ENCODE measurements at places on chromosomes 5 and 9.

DNA sequence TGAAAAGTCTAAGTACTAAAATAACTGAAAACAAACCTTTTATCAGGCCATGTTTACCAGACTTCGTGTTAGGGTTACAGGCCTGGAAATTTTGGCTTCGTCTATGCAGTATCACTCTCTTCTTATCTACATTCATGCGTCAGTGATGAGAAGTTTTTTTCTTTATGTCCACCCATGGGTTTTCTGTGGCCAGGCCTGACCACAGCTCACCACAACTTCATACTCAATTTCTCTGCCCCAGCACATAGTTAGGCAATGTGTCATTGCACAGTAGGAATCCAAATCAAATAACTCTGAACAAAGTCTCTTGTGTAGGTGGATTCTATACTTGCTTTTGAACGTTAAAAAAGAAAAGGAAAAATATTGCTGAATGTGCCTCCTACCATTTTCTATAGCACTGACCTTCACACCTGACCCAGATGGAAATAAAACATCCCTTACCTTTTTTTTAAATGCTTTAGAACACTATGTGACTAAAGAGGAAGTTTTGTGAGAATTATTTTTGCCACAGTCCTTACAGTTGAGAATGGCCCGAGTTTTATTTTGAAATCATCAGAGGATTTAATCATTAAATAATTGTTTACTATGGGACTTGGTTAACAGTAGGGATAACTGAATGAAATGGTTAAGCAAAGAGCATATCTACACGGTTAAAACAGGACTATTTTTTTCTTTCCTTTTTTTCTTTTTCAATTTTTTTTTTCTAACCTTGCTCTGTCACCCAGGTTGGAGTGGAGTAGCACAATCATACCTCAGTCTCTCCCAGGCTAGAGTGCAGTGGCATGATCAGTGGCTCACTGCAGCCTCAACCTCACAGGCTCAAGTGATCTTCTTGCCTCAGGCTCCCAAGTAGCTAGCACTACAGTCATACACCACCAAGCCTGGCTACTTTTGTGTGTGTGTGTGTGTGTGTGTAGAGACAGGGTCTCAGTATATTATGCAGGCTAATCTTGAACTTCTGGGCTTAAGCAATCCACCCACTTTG lies 1247.0 kb upstream of the ACO1 start:
- peak; percentile 76 for DNase-seq

DNA sequence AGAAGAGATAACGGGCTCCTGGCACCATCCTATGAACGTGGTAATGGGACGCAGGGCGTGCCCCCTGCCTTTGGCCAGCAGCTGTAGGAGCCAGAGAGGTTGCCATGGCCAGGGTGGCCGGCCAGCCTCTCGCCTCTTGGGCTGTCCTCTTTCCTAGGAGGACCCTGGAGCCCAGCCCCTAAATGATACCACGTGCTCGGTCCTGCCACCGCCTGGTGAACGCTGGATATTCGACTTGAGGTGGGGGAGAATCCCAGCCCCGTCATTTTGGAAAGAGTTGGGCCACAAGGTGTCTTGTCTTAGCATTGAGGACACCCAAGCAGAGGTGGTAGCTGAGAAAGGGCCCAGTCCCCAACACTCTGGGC lies 391 bp upstream of the NRG2 start:
- DNase-seq = no peak

DNA sequence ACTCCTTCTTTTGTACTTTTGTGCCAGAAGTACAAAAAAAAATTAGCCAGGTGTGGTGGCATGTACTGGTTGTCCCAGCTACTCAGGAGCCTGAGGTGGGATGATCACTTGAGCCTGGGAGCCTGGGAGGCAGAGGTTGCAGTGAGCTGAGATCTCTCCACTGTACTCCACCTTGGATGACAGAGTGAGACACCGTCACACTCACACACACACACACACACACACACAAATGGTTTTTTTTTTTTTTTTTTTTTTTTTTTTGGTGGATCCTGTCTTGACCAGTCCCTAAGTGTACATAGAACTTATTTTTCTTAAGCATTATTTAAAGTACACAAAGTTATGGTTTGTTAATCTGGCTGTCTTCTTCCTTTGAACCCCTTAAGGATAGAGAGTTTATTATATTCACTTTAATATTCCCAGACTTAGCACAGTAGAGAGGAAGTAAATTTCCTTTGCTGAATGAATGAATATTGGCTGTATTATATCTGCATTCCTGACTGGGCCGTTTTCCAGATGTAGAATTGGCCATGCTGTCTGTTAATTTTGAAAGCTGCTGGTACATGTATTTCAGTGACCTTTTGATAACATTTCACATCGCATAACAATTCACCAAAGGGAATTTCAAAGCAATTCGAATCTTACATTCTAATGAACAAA lies 429.0 kb upstream of the ZNF608 start:
- no peak for DNase-seq

DNA sequence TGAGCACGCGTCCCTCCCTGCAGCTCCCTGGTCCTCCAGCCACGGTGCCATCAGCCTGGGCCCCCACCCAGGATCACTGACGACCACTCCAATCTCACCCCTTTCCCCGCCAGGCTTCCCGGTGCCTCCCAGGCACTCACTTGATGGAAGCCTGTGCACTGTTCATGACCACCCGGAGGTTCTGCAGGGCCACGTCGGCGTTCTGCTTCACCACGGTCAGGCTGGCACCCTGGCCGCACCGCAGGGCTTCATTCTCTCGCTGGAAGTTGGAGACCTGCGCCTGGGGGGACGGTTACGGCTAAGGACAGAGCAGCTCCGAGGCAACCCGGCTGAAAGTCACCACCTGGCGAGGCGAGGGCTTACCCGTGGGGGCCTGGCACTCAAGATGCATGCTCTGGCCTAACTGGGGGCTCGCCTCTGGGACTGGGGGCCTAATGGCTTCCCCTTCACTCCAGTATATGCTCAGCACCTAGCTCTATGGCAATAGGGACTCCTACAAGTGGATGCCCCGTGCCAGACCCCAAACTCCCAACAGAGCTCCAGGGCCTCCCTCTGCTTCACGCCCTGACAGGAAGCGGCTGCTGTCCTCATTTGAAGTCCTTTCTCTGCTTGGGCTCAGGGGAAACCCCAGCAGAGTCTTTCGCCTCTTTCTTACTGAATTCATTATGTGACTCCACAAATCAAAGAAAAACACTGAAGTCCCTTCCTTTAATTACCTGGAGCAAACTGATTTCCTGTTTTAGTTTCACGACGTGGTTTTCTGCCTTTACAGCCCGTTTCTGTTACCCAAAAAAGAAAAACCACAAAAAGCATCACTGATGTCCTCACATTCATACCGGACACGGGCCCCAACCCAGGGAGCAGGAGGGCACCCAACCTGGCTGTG lies 4.2 kb upstream of the SNAPC4 start:
- no peak for DNase-seq

GRCh38 chr5:156199045-156199444 lies 127.9 kb upstream of the SGCD start:
- DNase-seq = no peak

DNA sequence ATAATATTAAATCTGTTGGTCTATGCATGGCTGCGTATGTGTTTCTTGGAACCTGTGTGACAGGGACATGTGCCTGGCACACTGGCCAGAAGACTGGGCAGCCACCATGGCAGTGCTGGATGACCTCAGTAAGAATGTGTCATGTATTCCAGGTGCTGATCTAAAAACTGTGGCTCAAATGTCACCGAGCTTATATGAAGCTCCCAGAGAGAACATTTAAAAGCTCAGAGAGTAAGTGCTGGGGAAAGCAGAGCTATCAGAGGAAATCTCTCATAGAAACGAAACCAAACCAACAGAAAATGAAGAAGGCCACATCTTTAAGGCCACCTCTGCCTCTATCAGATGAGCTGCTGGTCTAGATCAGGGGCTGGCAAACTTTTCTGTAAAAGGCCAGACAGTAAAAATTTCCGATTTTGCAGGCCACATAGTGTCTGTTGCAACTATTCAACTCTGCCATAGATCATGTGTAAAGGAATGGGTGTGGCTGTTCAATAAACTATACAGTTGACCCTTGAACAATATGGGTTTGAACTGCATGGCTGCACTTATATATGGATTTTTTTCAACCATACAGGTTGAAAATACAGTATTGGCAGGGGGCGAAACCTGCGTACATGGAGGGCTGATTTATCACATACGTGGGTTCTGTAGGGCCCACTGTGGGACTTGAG lies 31.8 kb downstream of the TSTD2 start:
- no peak for DNase-seq

- no peak for DNase-seq
Observed at GRCh38 chr9:82600536-82601292, 462.2 kb downstream of the RASEF start.

DNA sequence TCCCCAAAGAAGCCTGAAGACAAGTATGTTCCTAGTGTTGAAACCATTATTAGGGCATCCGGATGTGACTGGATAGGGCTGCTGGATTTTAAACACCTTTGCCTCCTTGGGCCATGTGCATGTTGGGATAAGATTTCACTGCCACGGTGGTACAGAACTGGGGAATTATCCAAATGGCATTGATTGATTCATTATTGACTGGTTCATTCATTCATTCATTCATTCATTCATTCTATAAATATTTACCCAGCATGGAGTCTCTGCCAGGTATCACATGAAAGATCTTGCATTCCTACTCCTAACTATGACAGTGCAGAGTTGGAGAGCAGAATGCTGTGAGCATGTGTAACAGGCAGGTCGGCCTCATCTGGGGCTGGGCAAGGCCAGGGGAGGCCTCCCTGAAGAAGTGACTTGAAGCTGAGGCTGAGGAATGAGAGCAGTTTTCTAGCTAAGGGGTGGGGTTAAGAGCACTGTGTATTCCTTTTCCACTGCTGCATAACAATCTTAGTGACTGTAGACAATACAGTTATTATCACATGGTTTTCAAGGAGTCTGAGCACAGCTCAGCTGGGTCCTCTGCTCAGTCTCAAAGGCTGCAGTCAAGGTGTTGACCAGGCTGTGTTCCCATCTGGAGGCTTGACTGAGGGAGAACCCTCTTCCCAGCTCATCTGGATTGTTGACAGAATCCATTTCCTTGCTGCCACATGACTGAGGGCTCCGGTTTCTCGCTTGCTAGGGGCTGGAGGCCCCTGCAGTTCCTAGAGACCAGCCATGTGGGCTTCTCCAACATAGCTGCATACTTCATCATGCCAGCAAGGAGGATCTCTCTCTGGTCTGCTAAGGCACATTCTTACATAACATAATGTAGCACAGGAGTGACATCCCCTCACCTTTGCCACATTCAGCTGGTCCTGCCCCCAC lies 35.7 kb downstream of the AK8 start:
- no peak for DNase-seq

- peak; percentile 75 for DNase-seq
Observed at GRCh38 chr5:138900281-138900965, 25.3 kb upstream of the LRRTM2 start.

- no peak for DNase-seq
Observed at GRCh38 chr5:117082977-117083376, 508.4 kb upstream of the SEMA6A start.

GRCh38 chr9:130779153-130779855 lies 55.8 kb upstream of the ABL1 start:
- peak; percentile 81 for DNase-seq

DNA sequence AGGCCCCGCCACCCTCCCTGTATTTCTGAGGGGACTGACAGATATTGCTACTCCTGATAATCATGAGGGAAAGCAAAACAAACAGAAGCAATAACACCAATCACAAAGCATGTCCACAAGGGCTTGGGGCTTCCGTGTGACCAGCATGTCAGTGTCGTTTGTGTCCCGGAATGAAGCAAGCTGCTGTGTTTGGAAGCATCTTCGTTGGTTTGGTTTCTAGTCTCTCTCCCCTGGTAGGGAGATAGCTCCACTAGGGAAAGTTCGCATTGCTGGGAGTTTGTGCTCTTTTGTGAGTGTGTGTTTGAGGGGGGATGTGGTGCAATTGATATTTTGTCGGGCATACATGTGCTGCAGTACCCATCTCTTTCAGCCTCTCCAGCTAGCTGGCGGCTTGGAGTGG lies 1.4 kb downstream of the GRIA1 start:
- no peak for DNase-seq

Data from IMR-90 (cell line).